Ovary (tissue), 10 donors: ENCODE measurements at places on chromosomes 11 and 22. TPM values are rescaled to one million over a fixed set of nuclear protein-coding genes. Genes with fewer than 3 reads are reported as not detected.

- peak; percentile 41 for DNase-seq
These were observed 11.3 kb downstream of the TRIM66 start for GRCh38 chr11:8671193-8671612.

- DNase-seq = no peak
These were observed 101.8 kb upstream of the SORL1-AS1 start for GRCh38 chr11:121554552-121554951.

GRCh38 chr11:5088556-5088955 lies 19.2 kb downstream of the OR52E1 start:
- no peak for DNase-seq

GRCh38 chr22:38735465-38736256 lies 20.1 kb downstream of the SUN2 start:
- DNase-seq = no peak

GRCh38 chr22:42794551-42795510 lies 62.2 kb downstream of the ARFGAP3 start:
- peak; percentile 23 for DNase-seq

DNA sequence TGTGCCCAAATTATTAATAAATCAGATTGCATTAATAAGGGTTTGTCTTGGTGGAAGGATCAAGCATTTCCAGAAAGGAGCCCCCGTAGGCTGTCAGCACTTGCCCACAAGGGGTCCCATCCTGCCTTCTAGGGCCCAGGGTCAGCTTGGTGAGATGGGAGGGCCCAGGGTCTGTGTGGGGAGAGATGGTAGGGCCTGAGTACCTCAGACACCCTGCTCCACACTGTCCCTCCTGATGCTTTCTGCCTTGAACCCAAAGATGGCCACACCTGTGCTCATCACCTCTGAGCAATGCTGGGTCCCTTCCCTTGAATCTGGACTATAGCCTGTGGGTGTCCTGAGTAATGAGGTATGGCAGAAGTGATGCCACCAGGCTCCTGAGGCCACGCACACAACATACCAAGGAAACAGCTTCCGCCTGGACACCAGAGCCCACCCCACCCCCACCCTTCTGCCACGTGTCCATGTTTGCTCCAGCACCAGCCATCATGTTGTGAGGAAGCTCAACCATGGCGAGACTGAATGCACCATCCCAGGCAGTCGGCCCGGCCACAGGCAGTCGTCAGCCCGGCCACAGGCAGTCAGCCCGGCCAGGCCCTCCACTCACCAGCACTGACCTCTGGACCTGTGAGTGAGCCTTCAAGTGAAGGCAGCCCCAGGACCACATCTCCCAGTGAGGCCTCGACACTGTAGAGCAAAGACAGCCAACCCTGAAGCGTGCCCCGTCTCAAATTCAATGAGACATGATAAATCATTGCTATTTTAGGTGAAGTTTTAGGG lies 6.8 kb downstream of the BET1L start:
- DNase-seq = no peak

- no peak for DNase-seq
These were observed 76.8 kb upstream of the YWHAH start for GRCh38 chr22:31867386-31868153.

DNA sequence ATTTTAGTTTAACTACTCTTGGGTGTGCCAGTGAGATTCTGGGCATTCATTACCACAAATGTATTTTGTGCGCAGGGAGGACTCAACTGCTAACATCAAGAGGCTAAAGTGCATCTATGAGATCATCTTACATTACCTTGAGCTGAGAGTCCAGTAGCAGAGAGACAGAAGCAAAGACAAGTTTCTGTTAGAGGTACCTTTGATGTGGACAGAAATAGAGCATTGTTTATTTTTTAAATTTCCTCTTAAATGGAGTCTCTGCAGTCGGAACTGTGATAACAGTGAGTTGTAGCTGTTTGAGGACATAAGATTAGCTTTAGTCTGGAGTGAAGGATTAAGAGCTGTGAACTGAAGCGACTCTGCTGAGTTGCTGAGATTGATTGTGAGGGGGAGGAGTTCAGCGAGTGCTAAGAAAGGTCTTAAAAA lies 297.0 kb downstream of the CADM1 start:
- DNase-seq = no peak

GRCh38 chr22:29988719-29989118 lies 91.5 kb upstream of the HORMAD2 start:
- DNase-seq = no peak

DNA sequence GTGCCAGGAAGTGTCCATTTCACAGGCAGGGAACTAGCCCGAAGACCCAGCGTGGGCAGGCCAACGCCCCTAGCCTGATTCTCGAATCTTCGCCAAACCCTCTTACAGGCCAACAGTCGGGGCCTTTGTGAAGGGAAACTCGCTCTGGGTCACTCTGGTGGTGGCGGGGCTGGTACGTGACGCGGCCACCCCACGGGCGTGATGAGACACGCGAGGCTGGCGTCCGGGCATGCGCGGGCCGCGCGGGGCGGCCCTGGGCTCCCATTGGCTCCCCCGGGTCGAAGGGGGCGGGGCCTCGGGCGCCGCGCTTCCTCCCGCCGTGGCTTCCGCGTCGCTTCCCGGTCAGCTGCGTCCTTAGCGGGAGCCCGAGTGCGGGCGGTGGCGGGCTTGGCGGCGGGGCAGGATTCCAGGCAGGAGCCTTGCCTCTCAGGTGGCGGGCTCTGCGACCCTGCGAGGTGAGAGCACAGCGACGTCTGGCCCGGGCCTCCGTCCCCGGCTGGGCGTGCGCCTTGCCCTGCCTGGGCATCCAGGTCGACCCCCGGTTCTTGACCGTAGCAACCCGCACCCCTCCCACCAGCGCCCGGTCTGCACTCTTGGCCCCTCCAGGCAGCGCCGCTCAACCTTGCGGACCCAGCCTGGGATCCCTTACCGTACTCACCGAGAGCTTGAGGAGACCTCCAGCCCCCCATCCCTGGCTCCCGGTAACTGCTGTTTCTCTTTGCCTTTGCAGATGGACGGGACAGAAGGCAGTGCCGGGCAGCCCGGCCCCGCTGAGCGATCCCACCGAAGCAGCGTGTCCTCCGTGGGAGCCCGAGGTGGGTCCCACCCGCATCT lies at the start of gene FRMD8:
FRMD8 (plus strand) TSS at position 331 of the 834 bp plus-strand sequence; CDS start at position 731, 400 bp downstream.
- DNase-seq = peak; percentile 93

Gene GAB4
- not detected for total RNA-seq

Gene SLC17A6
- total RNA-seq = not detected

Gene CBX7
- total RNA-seq = 87.1 TPM
